Effector CD4-positive, alpha-beta T cell (primary cell): ENCODE measurements at places on chromosomes 3 and 15.

- DNase-seq = no peak
Observed at GRCh38 chr3:66220066-66220465, 735 bp upstream of the SLC25A26 start.

DNA sequence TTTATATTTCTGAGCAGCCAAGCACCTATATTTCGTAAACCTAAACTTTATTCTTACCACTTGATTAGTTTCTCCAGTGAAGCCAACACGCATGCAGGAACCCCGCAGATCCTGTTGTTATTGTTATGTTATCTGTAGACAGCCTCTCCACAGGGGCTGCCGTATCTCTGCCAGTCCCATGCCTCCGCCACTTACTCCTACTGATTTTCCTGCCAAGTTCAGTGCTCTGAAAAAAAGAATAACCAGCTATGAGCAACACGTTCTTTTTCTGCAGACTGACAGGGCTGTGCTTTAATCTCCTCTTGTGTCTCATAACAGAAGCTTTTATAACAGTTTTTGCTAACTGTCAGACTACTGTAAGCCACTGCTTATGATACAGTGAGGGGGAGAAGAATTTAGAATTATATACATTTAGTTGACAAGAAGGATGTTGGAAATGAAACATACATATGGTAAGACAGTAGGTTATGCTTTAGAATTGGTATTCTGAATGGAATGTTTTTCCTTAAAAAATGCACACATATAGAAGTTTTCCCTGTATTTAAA, 347.4 kb downstream of the SI start:
- no peak for DNase-seq

DNA sequence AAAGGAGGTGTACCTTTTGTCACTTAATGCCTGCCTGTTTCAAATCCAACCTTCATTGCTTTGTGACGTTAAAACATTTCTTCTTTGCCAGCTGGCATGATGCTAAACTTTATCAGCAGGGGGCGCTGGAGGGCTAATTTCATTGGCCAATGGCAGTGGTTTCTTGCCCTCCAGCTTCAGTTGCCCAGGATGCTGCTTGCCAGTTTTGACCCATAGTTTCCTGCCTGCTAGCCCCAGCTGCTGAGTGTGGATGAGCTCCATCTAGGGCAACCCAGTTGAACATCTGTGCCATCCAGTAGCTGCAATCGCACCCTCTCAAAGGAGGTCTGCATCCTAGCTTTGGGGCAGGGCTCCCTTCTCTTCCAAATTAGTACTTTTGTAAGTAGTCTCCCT, 22.1 kb downstream of the ACKR2 start:
- DNase-seq = peak; percentile 64

DNA sequence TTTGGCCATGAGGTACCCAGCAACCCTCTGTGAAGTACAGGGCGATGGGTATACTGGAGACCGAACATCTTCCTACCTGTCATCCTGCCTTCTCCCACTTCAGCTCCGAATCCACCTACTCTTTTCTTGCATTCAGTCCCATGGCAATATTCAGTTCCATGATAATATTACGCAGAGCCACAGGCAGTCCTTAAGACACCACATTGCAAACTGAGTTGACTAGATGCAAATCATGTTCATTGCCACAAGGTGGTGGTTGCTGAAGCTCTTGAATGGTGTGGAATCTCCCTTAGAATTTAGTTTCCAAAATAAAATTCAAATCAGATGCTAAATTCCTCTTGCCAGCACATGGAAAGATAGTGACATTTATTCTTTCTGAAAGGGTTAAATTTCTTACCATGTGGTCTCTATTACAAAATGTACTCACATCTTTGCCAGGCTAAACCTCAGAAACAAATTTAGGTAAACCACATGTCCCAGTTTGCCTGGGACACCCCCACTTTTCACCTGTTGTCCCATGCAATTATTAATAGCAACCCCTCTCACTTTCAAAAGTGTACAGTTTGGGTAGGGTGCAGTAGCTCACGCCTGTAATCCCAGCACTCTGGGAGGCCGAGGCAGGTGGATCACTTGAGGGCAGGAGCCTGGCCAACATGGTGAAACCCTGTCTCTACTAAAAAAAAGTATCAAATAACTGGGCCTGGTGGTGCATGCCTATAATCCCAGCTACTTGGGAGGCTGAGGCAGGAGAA, 1.7 kb upstream of the NME9 start:
- DNase-seq = no peak

- DNase-seq = no peak
Observed at GRCh38 chr3:19543212-19543841, 390.7 kb downstream of the EFHB start.

- DNase-seq = no peak
Observed at GRCh38 chr15:98433856-98434255, 214.5 kb upstream of the IGF1R start.

GRCh38 chr15:62057341-62057980, 2.8 kb downstream of the VPS13C start:
- no peak for DNase-seq

GRCh38 chr3:112560721-112561483, 860 bp downstream of the ATG3 start:
- peak; percentile 59 for DNase-seq

- DNase-seq = no peak
Observed at GRCh38 chr3:14494279-14494972, 45.7 kb downstream of the GRIP2 start.

DNA sequence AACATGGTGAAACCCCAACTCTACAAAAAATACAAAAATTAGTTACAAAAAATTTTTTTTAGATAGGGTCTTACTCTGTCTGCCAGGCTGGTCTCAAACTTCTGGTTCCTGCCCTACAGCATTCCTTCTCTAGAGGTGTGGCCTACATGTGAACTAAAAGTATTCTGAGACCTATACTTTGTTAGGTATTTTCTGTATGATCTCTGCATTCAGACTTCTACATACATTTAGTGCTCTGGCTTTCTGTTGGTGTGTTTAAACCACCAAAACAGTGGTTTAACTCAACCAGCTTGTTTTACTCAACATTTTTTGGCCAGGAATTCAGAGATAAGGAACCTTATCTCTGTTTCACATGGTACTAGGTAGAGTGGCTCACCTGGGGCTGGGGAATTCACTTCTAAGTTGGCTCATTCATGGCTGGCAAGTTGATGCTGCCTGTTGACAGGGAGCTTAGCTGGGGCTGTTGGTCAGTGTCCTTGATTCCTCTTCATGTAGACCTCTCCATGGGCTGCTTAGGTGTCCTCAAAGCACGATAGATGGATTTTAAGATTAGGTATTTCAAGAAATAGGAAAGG, 41.4 kb upstream of the BSN start:
- no peak for DNase-seq

DNA sequence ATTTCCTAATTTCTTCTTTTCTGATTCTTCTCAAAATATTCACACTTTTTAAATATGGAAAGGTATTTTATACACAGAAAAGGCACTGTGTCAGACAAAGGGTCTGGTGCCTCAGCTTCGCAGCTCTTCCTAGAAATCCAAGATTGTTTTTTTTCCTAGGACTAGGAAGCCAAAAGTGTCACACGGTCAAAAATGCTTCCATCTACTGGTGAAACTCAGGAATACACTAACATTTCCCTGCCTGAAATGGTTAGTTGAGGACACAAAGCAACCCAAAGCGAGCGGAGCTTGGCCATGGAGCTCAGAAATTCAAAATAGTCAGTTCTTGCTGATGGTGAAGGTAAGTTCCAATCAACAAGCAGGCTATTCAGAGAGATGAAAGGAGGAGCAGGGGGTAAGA, 426.5 kb upstream of the RASGRP1 start:
- DNase-seq = no peak

DNA sequence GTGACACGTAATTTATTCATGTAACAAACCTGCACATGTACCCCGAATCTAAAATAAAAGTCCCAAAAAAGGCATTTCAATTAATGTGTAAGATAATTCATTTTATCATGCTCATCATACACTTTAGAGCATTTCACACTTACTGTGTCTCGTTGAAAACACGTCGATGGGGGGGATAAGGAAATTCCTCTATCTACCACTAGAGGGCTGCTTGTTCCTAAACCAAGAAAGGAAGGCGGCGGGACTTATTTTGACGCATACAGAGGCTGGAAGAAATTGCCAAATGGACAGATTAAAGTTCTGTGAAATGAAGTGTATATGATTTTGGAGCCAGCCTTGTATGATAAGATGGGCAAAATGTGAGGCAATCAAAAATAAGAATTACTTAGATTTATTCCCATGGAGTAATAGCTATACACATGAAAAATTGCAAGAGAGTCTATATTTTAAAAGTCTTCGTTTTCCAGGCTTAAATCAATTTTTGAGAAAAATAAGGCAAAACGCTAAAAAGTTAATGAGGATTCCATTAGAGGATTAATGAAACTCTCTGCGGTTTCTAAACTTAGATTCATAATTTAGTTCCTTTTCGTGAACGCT, 346.8 kb downstream of the CNTN3 start:
- DNase-seq = no peak
